ENCODE measurements at places on chromosomes 1 and 21.

GRCh38 chr1:59747420-59748024 lies 67.2 kb upstream of the HOOK1 start:
- DNase-seq: no peak

DNA sequence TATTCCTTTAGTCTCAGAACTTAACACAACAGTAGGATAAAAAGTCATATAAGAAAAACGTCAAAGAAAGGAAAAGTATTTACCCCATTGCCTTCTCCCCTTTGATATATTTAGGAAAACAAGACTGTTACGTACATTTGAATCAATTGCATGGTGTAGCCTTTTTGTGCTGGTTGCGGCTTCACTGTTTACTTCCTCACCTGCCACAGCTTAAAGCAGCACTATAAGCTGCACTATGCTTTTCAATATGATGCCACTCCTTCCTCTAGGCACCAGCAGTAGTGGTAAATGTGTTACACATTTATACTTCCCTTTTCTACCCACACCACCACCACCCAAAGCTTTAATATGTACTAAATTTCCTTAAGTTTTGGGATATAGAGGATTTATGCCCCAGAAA lies 111.1 kb downstream of the ATP1B1 start:
- DNase-seq: no peak

DNA sequence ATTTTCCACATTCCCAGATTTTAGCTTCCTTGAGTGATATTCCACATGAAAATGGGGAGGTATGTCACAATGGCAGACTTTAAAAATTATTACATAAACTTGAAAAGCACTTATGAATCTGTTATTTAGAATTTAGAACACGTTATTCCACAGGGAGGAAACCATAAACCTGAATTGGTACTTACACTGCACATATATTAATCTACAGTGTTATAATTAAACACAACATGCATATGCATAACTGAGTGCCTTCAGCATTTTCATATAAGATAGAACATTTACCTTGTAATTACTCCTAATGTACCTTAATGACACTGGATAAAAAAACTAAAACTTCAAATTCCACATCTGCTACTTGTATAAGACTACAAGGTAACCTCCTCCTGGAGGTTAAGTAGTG lies 9.8 kb downstream of the ARHGAP29 start:
- DNase-seq: no peak

- no peak for DNase-seq
Observed at GRCh38 chr1:170547255-170547654, 15.3 kb downstream of the GORAB start.

DNA sequence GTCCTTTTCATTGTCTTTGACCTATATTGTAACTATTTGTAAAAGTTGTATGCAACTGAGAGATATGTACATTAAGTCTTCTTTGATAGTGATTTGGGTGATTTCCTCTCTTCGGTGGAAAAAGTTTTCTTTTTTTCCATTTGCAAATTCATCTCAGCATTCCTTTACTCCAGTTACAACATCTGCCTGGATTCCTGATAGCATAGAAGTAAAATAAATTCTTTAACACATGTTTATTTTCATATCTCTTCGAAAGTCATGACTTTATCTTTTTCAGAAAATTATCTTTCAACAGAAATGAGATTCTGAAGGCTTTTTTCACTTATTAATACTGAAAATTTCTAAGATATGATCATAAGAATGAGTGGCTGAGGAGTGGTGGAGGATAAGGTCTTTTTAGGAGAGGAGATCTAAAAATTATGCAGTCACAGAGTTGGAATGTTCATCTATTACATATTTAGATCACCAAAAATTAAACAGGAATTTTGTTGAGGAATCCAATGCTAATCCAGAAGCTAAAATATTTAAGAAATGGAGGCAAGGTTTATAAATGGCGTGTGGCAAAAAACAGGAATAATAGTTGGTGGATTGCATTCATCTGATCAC lies 400.5 kb downstream of the KCNT2 start:
- no peak for DNase-seq

GRCh38 chr1:214445199-214445598 lies 106.2 kb downstream of the PTPN14 start:
- DNase-seq: no peak

DNA sequence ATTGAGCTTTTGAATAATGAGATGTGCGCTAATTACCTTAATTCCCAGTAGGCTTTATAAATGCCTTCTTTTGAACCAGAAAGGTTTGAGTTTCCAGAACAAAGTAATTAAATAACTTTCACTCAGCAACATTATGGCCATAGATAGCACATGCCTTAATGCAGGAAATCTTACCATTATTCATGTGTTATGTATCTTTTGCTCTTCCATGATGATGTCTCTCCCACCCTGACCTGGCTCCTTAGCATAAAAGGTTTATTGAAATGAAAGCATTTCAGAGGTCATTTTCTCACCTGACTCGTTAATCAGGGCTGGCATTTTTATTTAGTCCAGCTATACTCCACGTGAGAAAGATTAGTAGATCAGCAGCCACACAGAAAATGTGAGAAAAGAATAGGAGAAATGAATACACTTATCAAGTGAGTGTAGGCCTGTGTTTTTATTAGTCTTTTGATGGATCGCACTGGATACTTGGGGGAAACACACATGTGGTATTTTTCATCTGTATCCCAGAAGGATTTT lies 180.2 kb downstream of the ATP6V1G3 start:
- no peak for DNase-seq

- DNase-seq: no peak
Observed at GRCh38 chr1:48208251-48208650, 14.3 kb upstream of the SLC5A9 start.

- no peak for DNase-seq
Observed at GRCh38 chr1:55448261-55448660, 233.1 kb upstream of the USP24 start.

DNA sequence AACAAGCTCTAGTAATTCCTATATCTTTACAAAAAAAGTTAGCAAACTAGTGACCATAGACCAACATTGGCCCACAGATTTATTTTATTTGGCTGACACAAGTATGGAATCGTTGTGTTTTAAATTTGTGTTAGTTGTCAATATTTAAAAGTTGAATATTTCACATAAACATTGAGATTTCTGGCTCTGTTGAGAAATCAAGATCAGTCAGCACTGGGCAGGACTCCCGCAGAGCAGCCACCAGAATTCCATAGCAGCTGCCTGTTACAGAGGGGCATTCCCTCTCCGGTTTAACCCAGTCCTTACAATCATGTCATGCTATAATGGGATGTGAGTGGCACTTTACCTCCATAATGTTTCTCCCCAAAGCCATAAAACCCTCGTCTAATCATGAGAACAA lies 79.2 kb upstream of the NRIP1 start:
- no peak for DNase-seq

DNA sequence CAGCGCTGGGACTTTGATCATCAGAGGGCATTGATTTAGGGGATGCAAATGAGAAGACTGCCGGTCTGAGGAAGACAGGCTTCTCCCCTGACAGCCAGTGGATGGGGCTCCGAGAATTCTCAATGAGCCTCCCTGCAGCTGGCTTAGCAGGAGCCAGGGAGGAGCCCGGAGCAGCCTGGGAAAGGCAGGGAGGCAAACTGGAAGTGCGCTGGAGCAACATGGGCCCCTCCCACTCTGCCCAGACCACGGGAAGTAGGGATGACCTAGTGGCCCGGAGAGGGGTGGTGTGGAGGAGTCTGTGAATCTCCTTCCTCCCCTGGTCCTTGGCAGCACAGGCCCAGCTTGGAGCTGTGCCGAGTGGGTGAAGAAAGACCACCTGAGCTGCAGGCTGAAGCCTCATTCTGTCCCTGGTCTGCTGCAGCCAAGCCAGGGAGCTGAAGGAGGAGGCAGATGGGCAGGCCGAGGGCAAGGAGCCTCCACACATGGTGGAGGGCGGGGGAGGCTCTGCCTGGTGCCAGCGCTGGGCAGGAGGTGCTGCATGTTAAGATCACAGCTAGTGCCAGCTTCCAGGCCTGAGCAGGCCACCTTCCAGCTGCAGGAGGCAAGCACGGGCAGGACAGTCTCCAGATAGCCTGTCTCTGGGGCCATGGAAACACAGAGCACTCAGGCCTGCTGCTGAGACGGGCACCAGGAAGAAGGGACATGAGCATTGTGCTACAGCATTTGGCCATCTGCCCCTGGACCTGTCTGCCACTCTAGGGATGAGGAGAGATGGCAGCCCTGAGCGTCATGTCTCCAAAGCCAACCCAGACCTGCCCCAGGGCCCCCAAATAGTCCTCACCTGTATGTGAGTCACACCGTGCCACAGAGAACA lies 12.2 kb upstream of the CLSTN1 start:
- no peak for DNase-seq

- DNase-seq: no peak
Observed at GRCh38 chr1:154324241-154324640, 1.1 kb upstream of the ATP8B2 start.

- no peak for DNase-seq
Observed at GRCh38 chr1:99228153-99228552, 36.1 kb upstream of the PLPPR4 start.

DNA sequence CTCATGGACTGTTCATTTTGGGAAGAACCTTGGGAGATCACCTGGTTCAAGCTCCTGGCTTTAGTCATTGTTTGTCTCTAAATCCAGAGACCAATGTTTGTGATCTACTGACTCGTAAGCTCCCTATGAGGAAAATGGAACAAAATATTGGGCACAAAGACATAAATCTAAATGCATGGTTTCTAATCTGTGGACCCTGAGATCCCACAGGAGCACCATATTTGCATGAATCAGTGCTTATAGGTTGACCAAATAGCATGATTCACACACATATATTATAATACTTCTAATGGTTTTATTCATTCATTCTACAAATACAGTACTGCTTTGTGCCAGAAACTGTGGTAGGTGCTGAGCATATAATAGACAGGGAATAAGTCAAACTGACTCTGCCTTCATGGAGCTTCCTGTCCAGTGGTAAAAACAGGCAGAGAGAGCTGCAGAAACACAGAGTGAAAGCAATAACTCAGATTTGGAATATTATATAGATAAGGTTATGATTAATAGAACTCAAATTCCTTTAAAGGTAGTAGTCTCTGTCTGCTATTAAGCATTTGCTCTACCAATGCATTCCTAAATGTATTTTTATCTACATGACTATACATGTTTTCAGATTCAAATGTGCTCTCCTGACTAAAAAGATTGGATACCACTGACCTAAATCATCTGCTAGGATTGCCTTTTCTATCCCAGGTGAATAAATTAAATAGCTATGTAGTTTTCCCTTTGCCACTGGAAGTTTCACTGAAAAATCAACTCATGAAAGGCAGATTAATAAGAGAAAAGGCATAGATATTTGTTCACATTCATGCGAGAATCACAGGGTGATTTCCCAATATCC lies 198.6 kb upstream of the CAMK1G start:
- DNase-seq: no peak

GRCh38 chr1:212862111-212862690 lies 4.1 kb downstream of the FLVCR1 start:
- no peak for DNase-seq

DNA sequence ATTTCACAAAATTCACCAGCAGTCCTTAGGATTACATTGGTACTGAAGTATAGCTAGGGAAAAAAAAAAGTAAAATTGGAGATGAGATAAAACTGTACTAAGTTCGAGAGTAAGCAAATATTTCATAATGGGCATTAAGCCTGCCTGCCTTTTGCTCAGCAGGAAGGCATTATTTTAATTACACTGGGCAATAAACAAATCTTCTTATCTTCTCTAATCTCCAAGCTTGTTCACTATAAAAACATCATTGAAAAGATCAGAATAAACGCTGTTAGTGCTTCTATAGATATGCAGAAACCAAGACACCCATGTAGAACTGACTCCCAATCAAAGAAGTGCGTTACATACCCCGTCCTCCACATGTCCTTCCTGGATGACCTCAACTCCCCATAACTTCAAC lies 174.2 kb upstream of the CHODL start:
- DNase-seq: no peak

DNA sequence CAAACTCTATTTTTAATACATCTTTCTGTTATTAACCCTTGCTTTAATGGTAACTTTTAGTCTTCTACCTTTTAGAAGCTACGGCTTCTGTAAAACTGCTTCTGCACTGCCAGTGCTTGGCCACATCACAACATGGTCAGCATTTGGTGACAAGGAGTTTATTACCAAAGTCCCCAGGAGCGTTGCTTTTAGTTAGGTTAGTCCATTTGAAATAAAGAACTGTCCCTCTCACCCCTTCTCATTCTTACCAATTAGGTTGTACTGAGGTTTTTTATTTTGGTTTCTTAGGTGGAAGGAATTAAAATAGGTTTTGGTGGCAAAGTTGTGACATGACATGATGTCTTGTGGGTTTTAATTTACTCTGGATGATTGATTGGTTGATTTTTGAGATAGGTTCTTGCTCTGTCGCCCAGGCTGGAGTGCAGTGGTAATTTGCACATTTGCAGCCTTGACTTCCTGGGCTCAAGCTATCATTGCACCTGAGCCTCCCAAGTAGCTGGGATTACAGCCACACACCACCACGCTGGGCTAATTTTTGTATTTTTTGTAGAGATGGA lies 39.2 kb downstream of the SPEN start:
- DNase-seq: no peak

DNA sequence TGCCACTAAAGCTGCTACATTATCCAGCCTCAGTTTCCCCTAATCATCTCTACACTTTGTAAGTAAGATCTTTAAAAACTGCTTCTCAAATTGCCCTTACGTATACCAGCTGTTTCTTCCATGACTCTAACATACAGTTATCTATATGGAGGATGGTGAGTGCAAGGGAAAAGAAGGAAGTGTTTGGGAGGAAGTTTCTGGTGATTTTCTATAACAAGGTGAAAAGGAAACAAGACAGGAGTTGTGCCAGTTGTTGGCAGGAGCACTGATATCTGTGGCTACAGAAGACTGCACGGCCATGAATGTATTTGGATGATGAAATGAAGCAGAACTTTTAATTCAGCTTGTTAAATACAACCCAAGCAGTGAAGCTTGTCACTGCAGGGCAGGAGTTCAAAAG lies 32.3 kb upstream of the NHLH2 start:
- no peak for DNase-seq

DNA sequence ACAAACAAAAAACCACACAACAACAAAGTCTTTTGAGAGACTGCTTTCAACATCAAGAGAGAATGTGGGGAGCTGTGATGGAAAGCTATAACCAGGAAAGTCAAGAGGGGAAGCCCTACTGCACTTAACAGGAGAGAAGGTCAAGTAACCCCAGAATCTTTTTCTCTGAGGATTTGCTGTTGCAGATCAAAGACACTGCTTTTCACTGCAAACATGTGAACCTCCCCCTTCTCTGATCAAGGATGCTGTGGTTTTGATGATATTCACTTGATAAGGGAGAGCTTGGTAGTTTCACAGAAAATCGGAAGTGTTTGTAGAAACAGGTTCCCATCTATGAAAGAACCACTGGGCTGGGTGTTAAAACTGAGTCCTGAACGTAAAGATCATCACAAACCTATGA lies 4.8 kb downstream of the ETV3 start:
- DNase-seq: no peak

GRCh38 chr21:45543710-45544448 lies 1.6 kb upstream of the SLC19A1 start:
- peak; percentile 43 for DNase-seq

Data from lower lobe of right lung (tissue), 2 donors.